ENCODE measurements at places on chromosomes 16 and 17.

DNA sequence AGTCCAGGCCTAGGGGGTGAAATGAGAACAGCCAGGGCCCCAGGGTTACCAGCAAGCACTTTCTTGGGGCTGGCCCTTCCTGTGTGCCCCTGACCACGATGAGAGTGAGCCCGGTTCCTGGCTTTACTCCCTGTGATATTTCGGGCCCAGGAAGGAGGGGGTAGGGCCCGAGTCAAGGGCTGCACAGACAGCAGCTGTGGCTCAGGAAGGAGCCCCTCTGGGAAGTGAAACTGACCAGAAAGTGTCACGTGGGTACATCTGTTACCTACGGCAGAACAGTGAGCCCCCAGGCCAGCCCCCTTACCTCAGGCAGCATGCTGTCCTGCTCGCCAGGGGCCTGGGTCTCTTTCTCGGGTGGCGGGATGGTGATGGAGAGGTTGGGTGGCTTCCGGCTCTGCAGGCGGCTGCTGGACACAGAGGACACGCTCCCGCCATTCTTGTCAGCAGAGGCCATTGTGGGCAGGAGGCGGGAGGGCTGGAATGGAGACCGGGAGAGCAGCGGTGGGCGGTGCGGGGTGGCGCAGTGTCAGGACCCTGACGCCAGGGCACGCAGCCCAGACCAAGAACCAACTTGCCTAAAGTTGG is 13.8 kb downstream of the AANAT start:
- DNase-seq: no peak

DNA sequence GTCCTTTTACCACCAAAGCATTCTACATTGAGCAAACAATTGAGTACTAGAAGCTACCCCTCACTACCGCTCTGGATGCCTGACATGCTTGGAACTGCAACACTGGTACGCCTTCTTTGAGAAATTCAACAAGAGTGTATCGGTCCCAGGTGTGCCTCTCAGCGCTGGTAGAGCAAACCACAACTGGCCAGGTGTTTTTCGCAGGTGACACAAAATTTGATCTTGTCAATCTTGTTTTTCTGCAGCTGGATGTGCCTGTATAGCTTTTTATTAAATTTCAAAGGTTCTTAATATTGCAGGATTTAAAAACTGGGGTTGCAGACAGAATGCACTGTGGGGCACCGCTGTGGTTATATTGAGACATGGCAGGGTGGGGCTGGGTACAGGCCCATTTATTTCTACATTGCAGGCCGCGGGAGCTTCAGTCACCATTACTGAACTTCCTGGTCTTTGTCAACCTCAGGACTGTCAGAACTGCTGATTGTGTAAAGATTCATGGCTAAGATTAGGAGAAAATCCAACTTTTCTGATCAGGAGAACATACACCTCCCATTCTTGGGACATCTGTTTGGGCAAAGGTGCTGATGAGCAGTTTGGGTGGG is 4.5 kb upstream of the SNX20 start:
- no peak for DNase-seq

DNA sequence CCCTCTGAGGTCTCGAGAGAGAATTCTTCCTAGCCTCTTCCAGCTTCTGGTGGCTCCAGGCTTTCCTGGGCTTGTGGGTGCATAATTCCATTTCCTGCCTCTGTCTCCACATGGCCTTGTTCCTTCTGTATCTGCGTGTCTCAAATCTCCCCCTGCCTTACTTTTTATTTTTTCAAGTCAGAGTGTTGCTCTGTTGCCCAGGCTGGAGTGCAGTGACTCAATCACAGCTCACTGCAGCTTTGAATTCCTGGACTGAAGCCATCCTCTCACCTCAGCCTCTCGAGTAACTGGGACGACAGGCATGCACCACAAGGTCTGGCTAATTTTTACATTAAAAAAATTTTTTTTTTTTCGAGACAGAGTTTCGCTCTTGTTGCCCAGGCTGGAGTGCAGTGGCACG is 120.6 kb downstream of the SHISA9 start:
- no peak for DNase-seq

GRCh38 chr17:55023626-55024025 is 55.1 kb downstream of the STXBP4 start:
- no peak for DNase-seq

All from stimulated activated CD8-positive, alpha-beta memory T cell treated with anti-CD3 and anti-CD28 coated beads, Interleukin-7, amount 100 ng/mL, for 48 hours (primary cell).